HCT116 (cell line): ENCODE measurements at places on chromosomes 1 and 21. TPM values are rescaled to one million over a fixed set of nuclear protein-coding genes. Genes with fewer than 3 reads are reported as not detected.
A peak's percentile ranks its signal among the peaks of the same experiment; 100 is the strongest.

FCAMR gene
- not detected for total RNA-seq

DNA sequence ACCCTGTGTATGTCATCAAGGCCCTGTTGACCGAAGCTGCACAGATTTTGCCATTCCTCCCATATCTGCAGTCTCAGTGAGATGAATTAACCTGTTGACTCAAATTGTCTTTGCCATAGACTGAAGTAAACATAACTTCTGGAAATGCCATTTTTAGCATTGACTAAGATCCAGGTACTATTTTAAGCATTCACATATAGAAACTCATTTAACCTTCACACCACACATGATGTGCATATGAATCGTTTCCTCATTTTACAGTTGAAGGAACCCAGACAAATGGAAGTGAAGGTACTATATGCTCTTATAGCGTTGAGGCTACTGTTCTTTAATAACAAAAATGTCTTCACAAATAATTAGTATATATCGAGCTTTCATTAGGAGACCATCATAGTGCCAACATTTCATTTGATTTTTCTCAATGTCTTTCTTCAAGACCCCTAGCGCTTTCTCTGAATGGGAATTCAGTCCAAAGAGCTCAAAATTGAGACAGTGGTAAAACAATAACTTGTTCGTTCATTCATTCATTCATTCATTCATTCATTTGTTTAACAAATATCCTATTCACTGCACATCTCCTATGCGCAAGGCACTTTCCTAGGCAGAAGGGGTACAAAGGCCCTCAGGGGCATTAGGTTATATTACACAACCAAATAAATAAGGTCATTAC is 444.7 kb downstream of the ADGRL2 start:
- no peaks in the 10 kb centered on the region for H3K4me1 ChIP-seq
- H3K36me3 ChIP-seq: no peaks in the 10 kb centered on the region
- DNase-seq: no peak
- H3K27ac ChIP-seq: no peak overlapping the region

- H3K27ac ChIP-seq: no peak overlapping the region
- 0 out of 2 replicates have a peak, but pooled peaks cover 3% of the 10 kb centered on the region for H3K4me1 ChIP-seq
- H3K4me3 ChIP-seq: no peak overlapping the region
Observed at GRCh38 chr1:38793299-38793698, 66.3 kb downstream of the RRAGC start.

- H3K4me3 ChIP-seq: peak overlapping the region; percentile 72
- no peaks in the 10 kb centered on the region for H3K27me3 ChIP-seq
- H3K4me1 ChIP-seq: peaks cover 16% of the 10 kb centered on the region
- DNase-seq: no peak
- peak overlapping the region; percentile 73 for H3K27ac ChIP-seq
- no peaks in the 10 kb centered on the region; the same call in 1 of the 2 replicates for H3K36me3 ChIP-seq
Observed at GRCh38 chr21:32726839-32727686, 750 bp downstream of the SYNJ1 start.
